Esophagus mucosa (tissue), 1 donor: ENCODE measurements at places on chromosomes 1 and 21.

DNA sequence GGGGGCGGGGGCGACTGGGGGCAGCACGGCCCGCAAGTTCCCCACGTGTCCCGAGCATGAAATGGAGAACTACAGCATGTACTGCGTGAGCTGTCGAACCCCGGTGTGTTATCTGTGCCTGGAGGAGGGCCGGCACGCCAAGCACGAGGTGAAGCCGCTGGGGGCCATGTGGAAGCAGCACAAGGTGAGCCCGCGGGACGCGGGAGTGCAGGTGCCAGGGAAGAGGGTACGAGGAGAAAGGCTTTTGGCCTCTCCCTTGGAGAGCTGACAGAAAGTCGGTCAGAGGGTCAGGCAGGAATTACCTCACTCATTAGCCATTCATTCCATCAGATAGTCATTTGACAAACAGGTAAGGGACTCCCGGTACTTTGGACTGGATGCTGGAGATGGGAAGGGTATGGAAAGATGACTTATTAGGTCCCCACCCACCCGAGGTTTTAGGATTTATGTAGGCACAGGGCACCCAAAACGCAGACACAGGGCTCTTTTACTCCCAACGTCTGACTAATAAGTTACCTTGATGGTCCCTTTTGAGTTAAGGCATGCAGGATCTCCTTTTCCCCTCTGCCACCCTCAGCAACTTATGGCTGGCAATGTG lies 2.1 kb downstream of the TRIM67 start:
- no peak for ATAC-seq

DNA sequence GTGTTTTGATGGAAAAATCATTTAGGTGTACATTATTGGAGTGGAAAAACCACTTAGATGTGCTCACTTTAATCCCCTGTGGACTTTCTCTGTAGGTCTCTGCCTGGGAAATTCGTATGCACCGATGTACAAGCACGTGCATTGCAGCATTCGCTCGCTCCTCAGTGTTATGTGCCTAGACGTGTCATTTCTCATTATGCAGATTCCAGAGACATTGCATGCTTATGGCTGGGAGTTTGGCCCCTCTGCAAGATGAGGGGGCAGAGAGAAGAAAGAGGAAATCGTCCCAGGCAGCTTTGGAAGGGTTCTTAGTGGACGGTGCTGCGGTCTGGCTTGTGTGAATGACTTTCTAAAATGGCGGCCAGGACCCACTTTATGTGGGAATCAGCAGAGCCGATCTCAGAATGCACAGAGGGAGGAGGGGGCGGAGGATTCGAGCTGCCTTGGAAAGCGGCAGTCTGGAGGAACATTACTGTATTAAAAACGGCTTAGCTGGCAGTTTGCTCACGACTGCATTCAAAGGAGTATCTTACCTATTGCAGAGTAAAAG lies 2.3 kb downstream of the SPEN start:
- no peak for ATAC-seq

- ATAC-seq: no peak
These were observed 345.3 kb downstream of the MATN1 start for GRCh38 chr1:30378003-30378596.

DNA sequence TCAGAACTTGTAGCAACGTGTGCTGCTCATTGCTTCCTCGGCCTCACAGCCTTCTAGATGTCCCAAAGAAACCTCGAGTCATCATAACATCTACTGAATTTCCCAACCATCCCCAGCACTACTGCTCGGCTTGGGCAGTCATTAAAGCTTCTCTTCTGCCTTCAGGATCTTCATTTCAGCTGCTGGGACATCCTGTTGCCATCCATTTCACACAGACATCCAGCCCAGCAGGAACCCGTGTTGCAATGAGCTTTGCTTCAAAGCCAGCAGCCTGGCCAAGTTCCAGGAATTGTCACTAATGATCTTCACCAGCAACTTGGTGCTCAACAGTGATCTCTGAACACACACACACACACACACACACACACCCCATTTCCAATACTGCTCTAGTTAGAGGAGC lies 18.5 kb downstream of the WLS start:
- peak; percentile 71 for ATAC-seq
